ENCODE measurements at places on chromosomes 4 and X.

DNA sequence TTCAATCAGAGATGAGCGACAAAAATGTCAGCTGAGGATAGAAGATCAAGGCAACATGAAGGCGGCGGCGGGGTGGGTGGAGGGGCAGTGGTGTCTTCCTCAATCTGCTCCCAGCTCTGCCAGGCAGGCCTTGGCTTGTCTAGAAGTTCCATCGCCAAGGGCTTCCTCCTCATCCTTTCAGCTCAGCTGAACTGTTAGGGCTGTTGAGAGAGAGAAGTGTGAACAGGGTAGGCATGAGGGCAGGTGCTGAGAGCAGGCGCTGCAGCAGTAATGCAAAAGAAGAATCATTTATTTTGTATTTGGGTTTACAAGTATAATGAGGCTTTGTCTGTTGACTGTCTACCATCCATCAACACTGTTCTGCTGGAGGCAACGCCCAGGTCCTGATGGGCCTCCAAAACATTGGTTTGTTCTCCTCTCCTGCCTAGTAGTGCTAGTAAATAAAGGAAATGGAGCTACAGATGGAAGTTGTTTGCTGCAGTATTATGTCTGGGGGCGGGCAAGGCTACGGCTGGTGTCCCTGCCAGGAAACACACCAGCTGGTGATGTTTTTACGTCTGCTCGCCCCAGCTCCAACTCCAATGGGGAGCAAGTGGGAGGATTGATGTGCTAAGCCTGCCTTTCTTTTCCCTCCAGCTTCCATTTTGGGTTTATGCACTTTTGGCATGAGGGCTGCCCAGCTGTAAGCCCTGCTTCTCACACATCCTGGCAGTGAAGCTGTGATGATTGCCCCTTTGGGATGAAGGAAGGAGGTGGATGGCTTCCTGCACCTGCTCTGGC lies 139.4 kb upstream of the BOD1L1 start:
- no peak for DNase-seq

DNA sequence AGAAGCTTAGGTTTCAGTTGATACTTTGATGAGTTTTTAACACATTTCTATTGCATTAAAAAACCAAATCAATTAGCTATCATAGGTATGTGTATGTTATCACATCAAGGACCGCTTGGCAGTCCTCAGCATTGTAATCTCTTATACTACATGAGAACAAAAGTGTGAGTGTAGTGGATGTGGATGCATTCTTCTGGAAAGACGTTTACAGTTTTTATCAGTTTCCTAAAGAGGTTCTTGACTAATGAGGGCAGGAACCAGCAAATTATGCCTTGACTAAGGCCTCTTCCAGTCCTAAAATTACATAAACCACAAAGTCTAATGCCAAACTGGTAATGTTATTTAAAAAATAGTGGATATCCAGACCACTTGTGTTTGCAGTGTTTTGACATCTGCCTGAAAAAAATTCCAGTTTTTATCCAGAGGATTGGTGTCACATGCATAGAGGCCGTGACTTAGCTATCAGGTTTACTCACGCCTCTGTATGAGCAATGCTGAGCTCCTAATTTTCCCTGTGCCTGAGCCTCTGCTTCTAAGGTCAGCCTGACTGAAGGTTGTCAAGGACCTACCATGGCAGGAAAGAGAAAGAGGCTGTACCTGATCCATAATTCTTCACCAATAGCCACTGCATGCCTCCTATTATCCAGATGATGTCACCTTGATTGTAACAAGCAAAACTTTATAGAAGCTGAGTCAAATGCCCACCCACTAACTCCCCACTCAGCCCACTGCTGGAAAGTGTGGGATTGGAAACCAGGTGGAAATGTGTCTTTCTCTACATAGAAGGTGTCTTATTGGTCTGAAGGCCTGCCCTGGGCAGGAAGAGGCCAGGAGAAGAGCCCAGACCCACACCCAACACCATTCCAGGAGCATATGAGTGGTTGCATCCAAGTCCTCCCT lies 68.7 kb downstream of the ENPP6 start:
- no peak for DNase-seq

DNA sequence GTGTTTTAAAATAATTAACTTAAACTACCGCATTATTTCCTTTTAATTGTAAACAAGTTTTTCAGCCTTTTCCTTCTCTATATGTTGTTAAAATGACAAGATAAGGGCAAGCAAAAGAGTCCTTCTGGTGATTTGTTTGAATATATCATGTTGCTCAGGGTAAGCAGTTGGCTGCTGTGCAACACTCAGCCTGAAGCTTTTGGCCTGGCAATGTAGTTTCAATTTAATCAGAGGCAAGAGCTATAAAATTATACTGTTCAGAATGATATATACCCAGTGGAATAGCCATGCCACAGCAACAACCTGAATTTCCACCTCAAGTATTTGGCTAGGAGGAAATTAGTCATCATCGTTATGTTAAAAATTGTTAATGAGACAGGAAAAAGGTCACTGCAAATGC lies 53.4 kb downstream of the GRXCR1 start:
- DNase-seq: no peak

DNA sequence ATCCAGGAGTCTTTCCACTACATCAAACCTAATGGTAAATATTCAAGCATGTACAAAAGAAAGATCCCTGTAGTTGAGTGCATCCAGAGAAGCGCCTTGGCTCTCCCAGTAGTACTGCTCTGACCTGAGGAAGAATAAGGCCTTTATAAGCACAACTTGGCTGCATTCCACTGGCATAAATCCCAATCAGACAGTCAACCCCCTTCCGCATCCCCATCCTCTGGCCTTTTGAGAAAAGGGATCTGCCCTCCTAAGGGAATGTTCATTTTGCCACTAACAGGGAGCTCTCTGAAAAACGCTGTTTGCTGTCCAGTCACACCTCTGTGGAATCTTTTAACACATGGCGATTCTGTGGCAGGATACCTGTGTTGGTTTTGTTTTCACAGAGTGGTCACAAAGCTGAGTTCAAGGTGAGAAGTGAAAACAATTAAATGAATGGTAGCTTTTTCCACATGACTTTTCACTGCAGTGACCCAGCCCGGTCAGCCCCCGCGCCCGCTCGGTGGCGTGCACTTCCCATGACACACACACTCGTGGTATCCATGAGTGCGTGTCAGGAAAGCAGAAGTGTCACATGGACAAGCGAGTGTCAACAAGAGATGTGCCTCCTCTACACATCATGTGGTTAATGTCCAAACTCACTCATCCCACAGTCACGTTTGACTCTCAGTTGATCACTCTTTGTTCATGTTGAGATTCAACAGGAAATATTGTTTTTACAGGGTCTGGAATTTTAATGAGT lies 112.2 kb upstream of the ENPP6 start:
- peak; percentile 37 for DNase-seq

GRCh38 chr4:95325665-95326064 lies 223.1 kb downstream of the UNC5C start:
- DNase-seq: no peak

DNA sequence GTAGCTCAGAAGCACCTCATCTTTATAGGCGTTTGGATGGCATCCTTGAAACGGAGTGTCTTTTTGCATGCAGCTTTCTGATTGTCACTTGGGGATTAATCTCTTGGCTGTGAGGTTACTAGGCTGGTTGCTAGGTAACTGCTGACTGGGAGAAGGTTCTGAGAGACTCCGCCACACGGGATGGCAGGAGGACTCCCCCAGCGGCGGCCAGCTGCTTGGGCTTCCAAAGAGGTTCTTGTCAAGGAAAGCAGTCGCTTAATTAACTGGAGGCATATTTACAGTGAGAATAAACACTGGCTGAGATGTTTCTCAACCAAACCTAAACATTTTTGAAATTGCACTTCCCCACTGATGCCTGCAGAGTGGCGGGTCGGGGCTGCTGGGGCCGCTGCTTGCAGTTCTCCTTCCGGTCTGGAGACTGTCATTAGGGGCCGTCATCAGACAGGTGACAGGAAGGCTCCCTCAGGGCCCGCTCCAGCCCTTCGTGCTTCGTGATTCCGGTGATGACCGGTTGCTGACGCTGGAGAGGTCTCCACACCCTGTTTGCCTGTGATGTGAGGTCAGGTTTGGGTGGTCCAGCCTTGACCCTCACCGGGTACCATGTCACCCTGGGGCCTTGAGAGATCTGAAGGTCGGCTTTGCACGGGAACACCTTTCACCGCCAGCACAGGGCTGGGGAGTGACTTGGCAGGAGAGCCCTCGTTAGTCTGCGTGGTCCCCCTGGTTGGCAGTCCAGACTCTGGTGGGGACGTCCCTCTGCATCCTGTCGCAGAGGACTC lies 9.1 kb downstream of the NSG1 start:
- DNase-seq: no peak

GRCh38 chrX:129731228-129731627 lies 7.6 kb upstream of the XPNPEP2 start:
- DNase-seq: no peak

- DNase-seq: no peak
Measured at GRCh38 chr4:152992027-152992426, 55.9 kb downstream of the FHDC1 start.
